ENCODE measurements at places on chromosomes 2 and 18.

DNA sequence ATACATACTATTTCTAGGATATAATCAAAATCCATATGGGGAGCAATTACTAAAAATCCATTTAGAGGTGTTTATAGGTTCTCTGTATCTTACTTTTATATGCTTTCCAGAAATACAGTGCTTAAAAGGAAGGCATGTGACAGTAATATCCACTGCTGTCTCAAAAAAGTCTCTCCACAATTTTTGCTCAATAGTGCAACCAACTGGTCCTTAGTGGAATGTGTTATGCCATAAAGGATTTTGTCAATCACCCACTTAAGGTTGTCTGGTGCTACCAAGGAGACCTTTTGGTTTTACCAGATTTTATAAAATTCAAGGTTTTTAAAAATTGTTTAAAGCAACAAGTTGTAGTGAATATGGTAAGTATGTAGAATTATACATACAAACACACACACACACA lies 328.5 kb upstream of the DSEL start:
- peak; percentile 30 for DNase-seq

DNA sequence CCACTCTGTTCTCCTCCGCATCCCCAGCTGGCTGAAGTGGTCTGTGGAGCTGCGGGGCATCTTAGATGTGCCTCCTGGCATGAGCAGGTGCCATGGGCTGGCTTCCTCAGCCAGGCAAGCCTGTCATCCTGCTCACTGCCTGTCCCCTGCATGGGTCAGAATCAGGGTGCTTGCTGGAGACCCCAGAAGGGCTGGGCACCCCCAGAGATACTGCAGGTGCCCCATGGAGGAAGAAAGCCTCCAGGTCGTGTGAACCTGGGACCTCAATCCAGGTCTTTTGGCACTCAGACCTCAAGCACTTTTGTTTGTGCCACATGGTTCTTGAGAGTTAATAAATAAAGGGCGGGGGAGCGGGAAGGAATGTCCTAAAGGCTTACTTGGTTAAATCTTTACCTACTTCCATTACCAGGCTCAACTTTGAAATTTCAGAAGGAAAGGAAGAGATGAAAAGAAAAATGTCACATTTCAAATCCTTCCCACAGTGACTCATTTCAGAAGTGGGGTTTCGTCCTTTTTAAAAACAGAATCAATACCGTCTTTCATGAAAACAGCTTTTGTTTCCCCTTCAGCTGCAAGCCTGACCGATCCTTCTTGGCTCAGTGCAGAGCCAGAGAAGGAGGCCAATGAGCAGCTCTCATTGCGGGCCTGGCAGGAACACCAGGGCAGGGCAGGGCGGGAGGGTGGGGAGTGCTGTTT lies 69.9 kb downstream of the RHOB start:
- no peak for DNase-seq

DNA sequence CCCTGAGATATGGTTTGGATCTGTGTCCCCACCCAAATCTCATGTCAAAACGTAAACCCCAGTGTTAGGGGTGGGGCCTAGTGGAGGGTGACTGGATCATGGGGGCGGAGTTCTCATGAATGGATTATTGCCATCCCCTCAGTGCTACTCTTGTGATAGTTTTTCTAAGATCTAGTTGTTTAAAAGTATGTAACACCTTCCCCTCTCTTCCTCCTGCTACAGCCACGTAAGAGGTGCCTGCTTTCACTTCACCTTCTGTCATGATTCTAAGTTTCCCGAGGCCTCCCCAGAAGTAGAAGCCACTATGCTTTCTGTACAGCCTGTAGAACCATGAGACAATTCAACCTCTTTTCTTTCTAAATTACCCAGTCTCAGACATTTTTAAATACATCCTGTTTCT lies 16.9 kb downstream of the PUM2 start:
- no peak for DNase-seq

DNA sequence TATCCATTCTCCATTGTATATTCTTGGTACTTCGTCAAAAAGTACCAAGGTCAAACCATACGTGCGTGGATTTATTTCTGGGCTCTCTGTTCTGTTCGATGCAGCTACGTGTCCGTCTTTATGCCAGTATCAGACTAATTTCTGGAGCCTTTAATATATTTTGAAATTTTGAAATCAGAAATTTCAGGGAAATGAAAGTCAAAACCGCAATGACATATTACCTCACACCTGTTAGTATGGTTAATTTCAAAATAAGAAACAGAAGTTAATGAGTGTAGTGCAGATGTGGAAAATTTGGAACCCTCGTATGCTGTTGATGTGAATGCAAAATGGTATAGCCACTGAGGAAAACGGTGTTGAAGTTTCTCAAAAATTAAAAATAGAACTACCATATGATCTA lies 156.1 kb upstream of the TRIB2 start:
- DNase-seq: no peak

DNA sequence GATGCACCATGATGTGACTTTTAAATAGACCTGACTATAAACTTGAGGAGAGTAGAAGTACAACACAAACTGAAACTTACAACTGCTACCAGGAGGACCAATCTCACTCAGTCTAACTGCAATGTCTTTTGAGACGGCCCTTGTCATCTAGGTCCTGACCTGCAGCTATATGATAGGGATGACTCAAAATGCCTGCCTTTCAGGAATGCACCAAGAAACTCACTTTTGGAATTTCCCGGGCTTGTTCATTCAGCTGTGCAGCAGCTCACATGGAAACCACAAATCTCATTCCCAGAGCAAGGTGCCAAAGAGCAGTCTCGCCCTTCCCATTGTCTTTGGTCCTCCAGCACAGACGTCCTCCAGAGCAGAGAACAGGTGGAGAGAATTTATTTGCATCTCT lies 113.7 kb downstream of the SPOPL start:
- DNase-seq: peak; percentile 16

DNA sequence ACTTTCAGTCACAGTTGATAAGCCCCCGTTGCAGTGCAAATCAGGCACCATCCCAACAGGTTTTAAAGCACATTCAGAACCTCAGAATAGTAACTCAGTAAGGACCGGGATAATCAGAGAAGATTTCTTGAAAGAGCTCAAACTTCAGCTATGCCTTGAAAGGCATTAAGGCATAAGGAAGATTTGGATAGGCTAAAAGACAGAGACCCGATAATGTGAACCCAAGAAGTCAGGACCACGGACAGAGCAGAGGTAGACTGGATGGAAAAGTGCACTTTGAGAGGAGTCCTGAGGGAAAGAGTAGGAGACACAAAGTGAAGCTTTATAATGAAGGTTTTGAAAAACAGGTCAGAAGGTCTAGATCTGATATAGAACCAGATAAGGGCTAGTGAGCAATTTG lies 36.9 kb upstream of the KLF7 start:
- peak; percentile 28 for DNase-seq

Data from HFFc6 (cell line).